Neural progenitor cell (in vitro differentiated cells): ENCODE measurements at places on chromosomes 16 and 17.

DNA sequence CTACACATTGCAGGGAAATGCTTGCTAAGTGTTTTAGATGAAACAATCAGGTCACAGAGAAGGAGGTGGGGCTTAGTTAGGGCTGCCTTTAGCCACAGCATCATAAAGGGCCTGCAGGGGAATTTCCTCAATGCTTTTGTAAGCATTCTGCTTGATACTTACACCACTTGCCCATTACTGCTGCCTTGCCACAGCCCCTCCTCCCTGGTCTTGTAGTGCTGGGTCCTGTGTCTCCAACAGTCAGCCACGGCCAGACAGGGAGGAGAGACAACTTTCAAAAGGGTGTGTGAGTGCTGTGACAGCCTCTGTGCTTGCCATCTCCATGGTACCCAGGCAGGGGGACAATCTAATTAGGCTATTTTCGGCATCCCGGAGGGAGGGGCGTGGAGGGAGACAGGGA, 111.2 kb downstream of the SHISA9 start:
- peak; percentile 25 for DNase-seq

GRCh38 chr17:31558748-31559583, 167.5 kb downstream of the RAB11FIP4 start:
- DNase-seq: peak; percentile 85

DNA sequence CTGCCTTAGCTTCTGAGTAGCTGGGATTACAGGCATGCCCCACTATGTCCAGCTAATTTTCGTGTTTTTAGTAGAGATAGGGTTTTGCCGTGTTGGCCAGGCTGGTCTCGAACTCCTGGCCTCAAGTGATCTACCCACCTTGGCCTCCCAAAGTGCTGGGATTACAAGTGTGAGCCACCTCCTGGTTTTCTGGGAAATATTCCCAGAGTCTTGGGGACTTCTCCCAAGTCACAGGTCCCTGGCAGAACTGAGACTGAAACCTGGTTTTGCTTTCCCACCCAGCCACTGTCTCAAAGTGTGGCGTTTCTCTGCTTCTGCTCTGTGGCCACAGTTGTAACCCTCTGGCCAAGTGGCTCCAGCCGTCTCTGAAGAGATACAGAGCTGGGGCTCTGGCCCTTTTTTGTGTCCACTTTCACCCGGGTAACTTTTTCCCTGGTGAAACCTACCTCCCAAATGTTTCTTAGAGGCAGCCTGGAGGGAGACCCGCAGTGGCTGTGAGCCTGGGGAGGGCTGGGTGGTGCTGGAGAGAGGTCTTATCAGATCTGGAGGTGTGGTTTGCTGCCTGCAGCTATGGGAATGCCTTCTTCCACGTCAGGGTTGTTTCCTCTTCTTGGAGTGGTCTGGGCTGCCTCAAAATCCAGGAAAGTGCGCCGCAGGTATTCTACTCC, 5.1 kb downstream of the KSR1 start:
- no peak for DNase-seq

- no peak for DNase-seq
Observed at GRCh38 chr17:41532947-41533570, 5.0 kb upstream of the KRT19 start.

GRCh38 chr17:72735592-72735991, 356.9 kb downstream of the SLC39A11 start:
- no peak for DNase-seq

- peak; percentile 55 for DNase-seq
Observed at GRCh38 chr16:1770328-1771187, 785 bp downstream of the NME3 start.

DNA sequence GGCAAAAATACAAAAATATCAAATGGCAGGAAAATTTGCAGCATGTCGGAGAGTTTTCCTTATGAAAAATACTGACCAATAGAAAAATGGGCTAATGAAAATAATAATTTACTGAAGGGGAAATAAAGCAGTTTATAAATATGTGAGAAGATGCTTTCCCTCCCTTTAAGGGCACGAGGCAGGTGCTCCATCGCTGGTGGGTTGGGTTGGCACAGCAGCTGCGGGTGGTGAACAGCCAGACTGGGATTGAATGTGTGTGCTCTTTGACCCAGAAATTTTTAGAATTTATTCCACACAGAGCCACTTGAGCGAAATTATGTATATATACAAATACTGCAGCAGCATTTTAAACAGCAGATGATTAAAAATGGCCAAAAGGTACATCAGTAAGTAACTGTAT, 109.1 kb upstream of the ZNF750 start:
- DNase-seq: no peak

- no peak for DNase-seq
Observed at GRCh38 chr17:43813386-43813785, 19.6 kb downstream of the MPP3 start.

DNA sequence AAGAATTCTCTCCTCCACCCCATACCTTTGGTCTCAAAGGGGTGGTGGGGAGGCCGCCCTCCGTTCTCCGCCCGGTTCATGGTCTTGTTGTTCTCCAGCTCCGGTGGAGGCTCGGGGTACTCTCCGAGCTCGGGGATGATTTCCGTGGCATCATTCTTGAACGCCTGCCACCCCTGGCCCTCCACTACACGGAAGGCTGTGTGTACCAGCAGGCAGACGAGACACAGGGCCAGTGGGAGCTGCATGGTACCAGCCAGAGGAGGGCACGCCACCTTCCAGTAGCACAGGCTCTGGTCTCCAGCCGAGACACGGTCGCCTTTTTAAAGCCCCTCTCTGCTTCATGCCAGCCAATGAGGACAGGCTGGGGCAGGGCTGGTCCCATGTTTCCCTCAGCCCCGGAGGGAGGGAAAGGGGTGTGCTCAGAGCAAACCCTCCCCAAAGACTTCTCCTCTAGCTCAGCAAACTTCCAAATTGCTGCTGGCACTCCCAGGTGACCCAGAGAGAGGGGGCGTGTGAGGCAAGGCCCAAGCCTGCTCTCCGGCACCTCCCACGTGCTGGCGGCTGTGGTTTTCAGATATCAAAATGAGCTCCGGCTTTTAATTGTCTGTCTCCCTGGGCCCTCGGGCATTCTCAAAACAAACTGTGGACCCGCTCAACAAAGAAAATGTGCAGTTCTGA, at the start of gene SOST:
TSS of gene SOST (minus strand) at position 295 of the 678 bp plus-strand sequence. CDS start at position 245, 50 bp downstream.
- no peak for DNase-seq

GRCh38 chr17:13134076-13134475, 116.2 kb upstream of the ELAC2 start:
- DNase-seq: no peak

- DNase-seq: no peak
Observed at GRCh38 chr17:30908717-30909420, 2.8 kb upstream of the TEFM start.
